ENCODE measurements at places on chromosomes 1 and 21.

- no peak for DNase-seq
Observed at GRCh38 chr21:46454634-46455390, 3.9 kb upstream of the DIP2A start.

DNA sequence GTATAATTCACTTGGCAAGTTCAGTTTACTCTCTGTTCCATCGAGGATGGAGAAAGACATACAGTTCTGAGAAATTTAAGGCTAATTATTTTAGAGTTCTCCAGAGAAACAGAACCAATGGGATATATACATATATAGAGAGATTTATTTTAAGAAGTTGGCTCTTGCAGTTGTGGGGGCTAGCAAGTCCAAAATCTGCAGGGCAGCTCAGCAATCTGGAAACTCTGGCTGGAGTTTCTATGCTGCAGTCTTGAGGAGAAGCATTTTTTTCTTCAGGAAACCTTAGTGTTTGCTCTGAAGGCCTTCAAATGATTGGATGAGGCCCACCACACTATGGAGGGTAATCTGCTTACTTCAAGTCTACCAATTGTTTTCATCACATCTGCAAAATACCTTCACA is 34.6 kb downstream of the TRAF5 start:
- DNase-seq: no peak

- DNase-seq: peak; percentile 58
Observed at GRCh38 chr1:43454270-43455011, 710 bp upstream of the HYI start.

- no peak for DNase-seq
Observed at GRCh38 chr21:43825936-43826622, 36.7 kb downstream of the RRP1 start.

GRCh38 chr1:151887028-151887427 is 22.3 kb downstream of the THEM4 start:
- DNase-seq: no peak

DNA sequence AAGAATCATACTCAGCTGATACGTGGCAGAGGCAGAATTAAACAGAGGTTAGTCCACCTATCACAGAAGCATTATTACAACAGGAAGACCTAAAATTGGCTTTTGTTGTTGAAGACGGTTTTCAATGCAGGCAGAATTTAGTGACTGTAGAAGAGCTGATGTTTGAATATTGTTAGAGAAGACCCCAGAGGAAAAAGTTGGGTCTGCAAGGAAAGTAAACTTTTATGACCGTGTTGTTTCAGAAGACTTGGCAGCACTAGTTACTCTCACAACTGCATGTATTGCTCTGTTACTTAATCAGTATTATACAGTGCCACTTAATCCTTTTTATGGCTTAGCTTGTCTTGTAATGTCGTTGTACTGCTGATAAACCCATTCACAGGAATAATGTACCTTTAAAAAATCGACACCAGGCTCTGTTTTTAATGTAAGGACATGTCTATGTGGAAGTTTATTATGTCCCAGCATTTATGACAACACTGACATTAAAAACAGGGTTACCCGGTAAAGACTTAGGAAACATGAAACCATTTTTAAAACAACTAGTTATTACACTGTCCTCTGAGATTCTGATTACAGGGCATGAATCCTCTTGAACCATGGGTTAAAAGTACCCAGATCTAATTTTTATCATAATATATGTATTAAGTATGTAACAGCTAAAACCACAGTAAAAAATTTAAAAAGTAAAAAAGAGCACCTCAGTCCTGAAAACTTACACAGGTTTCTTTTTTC is 235.4 kb downstream of the TTLL7 start:
- no peak for DNase-seq

GRCh38 chr1:204345438-204345841 is 14.3 kb downstream of the PLEKHA6 start:
- no peak for DNase-seq

- DNase-seq: no peak
Observed at GRCh38 chr1:95386371-95386770, 152.4 kb downstream of the RWDD3 start.

DNA sequence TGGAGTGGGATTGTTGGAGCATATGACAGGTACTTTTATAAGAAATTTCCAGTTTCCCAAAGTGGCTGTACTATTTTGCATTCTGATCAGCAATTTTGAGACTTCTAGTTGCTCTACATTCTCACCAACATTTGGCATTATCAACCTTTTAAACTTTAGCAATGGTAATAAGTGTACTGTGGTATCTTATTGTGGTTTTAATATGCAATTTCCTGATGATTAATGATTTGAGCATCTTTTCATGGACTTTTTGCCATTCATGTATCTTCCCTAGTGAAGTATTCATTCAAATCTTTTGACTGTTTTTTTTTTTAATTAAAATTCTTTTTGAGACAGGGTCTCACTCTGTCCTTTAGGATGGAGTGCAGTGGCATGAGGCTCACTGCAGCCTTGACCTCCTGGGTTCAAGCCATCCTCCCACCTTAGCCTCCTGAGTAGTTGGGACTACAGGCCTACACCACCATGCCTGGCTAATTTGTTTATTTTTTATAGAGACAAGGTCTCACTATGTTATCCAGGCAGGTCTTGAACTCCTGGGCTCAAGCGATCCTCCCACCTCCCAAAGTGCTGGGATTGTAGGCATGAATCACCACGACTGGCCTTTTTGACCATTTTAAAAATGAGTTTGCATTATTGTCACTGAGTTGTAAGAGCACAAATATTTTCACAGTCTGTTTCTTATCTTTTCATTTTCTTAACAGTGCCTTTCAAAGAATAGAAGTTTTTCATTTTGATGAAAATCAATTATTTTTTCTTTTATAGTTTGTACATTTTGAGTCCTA is 7.8 kb upstream of the SLC6A9 start:
- no peak for DNase-seq

DNA sequence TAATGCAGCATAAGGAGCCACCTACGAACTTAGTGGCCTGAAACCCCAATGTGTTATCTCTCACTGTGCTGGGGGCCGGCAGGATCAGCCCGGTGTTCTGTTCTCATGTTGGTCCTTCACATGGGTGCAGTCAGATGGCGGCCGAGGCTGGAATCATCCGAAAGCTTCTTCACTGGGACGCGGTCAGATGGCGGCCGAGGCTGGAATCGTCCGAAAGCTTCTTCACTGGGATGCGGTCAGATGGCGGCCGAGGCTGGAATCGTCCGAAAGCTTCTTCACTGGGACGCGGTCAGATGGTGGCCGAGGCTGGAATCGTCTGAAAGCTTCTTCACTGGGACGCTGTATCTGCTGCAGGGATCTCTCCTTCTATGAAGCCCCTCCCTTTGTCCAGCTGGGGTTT is 12.6 kb upstream of the PCBP3 start:
- no peak for DNase-seq

DNA sequence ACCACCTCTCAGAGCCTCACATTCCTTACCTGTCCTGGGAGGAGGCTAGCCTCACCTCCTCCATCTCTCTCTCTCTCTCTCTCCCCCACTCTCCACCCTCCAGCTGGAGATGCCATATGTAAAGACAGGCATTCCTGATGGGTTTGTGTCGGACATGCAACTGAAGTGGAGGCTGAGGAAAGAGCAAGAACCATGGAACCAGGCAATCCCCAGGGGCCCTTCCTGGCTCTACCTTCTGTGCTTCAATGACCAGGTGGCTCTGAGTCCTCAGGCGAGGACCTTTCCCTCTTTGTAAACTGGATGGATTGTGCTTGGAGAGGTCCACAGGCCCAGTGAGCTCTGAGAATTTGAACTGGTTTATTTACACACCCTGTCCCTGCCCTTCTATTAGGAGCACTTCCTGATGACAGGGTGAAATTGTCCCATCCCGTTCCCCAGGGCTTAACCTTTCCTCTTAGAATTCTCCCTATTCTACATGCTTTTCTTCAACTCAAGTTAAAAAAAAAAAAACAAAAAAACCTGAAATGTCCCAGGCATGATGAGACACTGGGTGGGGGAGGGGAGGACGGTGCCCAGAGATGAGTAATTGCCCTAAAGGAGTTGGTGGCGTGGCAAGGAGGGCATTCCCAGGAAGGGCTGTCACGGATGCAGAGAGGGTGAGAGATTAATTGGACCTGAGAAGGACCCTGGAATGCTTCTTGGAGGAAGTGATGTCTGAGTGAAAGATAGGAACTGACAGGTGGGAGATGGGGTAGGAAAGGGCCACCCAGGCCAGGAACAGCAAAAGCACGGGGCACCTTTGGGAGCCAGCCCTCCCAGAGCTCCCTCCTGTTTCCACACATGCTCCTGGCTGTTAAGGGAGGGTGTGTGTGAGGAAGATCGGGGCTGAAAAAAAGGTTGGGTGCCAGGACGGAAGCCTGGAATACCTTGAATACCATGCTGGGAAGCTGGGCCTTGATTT is 50.2 kb upstream of the WASF2 start:
- DNase-seq: no peak

DNA sequence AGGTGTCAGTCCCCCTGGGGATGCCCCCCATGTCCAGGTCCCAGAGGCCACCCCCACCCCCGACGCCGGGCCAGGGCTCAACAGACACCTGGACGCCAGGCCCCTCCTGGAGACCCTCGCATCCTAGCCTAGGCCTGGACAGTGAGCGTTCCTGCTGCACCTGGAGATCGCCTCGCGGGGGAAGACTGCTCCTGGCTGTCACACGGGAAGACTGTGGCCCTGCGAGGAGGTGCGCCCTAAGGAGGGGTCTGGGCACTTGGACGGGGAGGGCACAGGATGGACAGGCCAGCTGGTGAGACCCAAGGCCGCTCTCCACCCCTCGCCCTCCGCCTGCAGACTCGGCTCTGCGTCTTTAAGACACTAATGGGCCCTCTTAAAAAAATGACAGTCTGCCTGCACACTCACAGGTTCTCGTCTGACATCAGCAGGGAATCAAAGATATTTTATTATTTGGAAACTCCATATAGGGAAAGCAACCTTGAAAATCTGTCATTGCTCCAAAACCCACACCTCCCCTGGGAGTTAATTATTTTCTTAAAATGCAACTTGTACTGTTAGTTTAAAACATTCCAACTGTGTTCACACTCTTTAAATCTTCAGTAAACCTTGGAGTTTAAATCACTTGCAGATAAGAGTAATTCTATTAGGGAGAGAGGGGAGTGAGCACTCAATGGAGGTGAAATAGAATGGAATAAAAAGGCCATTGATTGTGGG is 45.6 kb upstream of the ACTRT2 start:
- no peak for DNase-seq

DNA sequence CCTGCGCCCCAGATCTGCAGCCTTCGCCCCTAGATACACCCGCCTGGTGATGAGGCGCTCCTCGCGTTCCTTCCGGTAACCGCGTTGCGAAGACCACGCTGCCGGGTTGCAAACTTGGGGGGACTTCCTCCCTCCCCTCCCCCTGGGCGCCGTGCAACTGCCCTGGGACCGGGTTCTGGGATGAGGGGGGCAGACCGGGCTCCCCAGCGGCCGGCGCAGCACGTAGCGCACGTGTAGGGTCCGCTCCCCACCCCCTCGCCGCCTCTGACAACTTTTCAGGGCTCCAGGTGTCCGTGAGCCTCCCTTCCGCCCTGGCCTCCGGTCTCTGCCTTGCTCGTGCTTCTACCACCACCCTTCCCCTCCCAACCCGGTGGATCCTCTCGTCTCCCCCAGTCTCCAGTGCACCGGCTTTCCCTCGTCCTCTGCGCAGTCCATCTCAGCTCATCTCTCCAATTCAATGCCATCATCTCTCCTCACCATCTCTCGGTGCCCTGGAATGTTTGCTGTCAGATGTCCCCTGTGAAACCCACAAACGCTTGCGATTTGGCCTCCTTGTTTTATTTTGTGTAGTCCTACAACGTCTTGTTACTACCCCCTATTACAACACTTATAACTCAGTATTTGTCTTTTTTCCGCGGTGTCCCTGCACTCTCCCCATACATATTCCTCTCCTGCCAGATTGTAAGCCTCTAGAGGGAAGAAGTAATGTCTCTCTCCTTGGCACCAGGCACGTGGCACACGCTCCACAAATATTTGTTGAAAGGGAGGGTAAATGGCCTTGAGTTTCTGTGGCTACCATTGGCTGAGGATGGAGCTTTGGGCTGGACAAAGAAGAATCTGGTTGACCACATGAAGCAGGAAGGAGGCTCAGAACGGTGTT is 782 bp downstream of the PCAT6 start:
- peak; percentile 23 for DNase-seq

- DNase-seq: peak; percentile 95
Observed at GRCh38 chr1:111139956-111140679, at the start of the genes CEPT1 and DRAM2. Gene CEPT1, plus strand, starts transcription at chr1:111140223. Its CDS starts 7,492 bp downstream, at chr1:111147715. Gene DRAM2, minus strand, starts transcription at chr1:111140093. Its CDS starts 8,539 bp downstream, at chr1:111131554.

DNA sequence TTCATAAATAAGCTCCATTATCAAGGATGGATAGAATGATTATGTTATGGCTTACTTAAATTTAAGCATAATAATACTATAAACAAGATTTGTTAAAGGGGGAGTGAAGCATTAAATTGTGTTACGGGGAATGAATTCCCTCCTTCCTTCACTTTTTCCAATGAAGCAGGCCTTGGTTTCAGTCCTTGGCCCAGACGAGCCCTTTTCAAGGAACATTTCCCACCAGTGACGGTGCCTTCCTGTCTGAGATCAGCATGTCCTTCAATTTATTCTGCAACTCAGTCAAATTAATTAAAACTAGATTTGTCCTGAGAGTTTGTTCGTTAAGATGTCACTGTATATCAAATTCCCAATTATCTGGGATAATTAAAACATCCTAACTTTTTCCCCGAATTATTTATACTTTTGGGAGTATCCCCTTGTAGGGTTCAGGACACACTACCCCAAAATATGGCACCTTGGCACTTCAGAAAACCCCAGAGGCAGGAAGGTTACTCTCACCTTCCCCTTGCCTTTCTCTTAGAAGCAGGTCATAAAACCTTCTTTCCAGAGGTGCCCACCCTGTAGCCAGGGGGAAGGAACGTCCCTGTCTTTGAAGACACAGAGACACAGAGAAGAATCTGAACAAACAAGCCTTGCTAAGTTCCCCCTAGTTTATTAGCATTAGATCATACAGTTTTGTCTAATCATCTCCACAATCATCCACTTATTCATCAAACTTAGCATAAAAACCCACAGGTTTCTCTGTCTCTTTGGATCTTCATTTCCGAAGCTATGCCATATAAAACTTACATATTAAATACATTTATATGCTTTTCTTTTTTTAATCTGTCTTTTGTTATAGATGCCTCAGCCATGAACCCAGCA is 86.2 kb upstream of the ARHGAP29 start:
- no peak for DNase-seq

- no peak for DNase-seq
Observed at GRCh38 chr1:1282998-1283397, 2.8 kb downstream of the SCNN1D start.

GRCh38 chr21:41760411-41760810 is 6.4 kb downstream of the RIPK4 start:
- no peak for DNase-seq

GRCh38 chr1:168623003-168623828 is 46.8 kb downstream of the XCL1 start:
- no peak for DNase-seq
